ENCODE measurements at places on chromosomes 4 and X.

- no peak for DNase-seq
Measured at GRCh38 chr4:152117520-152117919, 356.7 kb upstream of the GATB start.

GRCh38 chr4:35793045-35793722, 451.1 kb downstream of the ARAP2 start:
- DNase-seq: no peak

- DNase-seq: no peak
Measured at GRCh38 chrX:63349307-63349706, 1.8 kb downstream of the SPIN4 start.

DNA sequence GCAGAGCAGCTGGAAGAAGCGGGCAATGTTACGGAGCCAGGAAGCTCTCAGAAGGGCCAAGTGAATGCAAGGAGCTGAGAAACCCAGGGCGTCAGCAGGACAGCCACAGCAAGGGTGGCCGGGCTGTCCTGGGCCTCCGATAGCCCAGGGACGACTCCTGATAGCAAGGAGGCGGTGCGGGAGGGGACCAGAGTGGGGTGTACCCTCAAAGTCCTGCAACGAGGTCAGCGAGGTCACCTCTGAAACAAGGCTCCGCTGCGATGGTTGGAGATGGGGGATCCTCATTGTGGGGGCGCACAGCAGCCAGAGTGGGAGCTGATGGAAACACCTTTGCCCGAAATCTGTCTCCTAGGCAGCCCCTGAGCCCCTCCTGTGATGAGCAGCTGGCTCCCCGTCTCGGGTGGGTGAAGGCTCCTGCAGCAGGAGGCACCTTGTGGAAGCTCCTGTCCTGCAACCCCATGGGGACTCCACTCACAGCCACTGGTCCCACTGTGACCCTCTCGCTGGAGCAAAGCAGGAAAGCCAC, 4.3 kb upstream of the CCNQ start:
- DNase-seq: no peak

- DNase-seq: no peak
Measured at GRCh38 chr4:165761963-165762362, 111.1 kb upstream of the TLL1 start.

DNA sequence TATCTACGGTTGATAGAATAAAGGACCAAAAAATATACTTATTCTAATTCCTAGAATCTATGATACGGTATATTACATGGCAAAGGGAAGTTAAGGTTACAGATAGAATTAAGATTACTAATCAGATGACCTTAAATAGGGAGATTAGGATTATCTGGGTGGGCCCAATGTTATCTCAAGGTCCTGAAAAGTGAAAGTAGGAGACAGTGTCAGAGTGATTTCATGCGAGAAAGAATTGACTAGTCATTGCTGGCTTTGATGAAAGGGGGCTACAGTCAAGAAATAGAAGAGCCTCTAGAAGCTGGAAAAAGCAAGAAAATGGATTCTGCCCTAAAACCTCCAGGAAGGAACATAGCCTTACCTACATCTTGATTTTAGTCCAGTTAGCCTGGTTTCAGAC, 176.9 kb upstream of the PPP1R2C start:
- no peak for DNase-seq

- DNase-seq: peak; percentile 17
Measured at GRCh38 chrX:126065901-126066660, 100.0 kb downstream of the DCAF12L2 start.

DNA sequence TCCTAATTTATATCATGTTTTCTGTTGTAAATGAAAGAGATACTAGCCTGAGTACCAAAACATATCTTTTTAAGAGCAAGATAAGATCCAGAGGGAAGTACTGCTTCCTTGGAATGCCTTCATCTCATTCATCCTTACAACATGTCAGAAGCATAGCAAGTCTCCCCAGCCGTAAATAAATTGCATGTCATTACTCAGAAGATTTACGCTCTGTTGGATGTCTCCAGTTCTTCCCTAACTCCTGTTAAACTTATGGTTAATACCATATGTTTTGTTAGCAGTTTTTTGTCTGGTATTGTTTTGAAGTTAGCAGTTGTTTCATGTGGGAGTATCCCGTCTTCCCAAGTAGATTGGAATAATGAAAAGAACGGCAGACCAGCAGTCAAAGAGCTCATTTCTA, 7.5 kb upstream of the GPC3 start:
- no peak for DNase-seq

DNA sequence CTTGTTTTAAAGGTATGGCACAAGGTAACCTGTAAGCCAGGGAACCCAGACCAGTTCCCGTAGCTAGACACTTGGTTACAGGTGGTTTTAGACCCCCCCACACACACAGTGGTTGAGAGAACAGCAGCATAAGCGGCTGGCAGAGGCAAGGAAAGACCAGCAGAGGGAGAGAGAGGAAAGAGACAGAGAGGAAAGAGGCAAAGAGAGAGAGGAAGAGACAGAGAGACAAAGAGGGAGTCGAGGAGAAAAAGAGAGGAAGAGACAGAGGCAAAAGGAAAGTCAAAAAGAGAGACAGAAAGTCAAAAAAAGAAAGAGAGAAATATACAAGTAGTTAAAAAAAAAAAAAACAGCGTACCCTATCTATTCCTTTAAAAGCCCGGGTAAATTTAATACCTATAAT, 19.5 kb upstream of the PCSK1N start:
- no peak for DNase-seq

GRCh38 chr4:1763550-1764080, 29.5 kb upstream of the FGFR3 start:
- no peak for DNase-seq

DNA sequence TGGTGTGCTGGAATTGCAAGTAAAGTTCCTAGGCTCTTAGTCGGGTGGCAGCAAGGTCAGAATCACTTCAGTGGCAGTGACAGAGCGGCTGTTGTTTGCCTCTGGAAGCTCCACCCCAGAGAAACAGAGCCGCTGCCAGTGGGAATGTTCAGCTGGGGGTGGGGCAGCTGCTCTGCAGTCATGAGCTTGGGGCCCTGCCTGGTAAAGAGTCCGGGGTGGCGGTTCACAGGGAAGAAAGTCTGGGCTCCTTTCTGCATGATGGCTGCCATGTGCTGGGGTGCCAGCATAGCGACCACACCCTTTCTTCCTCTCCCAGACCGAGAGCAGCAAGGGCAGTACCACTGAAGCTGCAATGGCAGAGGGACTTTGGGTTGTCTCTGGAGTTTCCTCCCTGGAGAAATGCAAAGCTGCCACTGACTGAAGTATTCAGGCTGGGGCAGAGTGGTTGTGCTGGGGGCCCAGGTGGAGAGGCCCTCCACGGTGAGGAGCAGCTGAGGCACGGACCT, 108.8 kb upstream of the CENPE start:
- DNase-seq: no peak

DNA sequence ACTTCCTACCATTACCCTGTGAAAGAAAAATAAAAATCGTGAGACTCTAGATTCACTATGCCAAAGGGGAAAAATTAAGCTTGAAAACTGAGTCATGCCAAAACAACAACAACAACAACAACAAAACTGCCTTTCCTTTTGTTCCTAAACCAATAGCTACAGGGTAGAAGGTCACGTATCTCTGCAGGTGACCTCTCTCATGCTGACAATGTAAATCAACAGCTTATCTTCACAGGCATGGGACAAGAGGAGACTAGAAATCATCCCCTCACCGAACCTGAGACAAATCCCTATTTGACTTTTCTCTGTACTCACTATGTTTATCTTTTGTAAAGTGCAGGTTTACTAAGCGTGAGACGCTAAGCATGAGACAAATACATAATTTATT, 20.5 kb upstream of the AADAT start:
- DNase-seq: no peak

GRCh38 chr4:160372390-160372789, 1269.5 kb downstream of the RAPGEF2 start:
- DNase-seq: no peak

Measured in tibial artery (tissue), 4 donors.